ENCODE measurements at places on chromosomes 6 and 20.

GRCh38 chr6:108916026-108916686 lies 67.9 kb downstream of the ARMC2 start:
- no peak for DNase-seq

GRCh38 chr6:71994705-71995271 lies 108.4 kb downstream of the RIMS1 start:
- DNase-seq, result no peak

DNA sequence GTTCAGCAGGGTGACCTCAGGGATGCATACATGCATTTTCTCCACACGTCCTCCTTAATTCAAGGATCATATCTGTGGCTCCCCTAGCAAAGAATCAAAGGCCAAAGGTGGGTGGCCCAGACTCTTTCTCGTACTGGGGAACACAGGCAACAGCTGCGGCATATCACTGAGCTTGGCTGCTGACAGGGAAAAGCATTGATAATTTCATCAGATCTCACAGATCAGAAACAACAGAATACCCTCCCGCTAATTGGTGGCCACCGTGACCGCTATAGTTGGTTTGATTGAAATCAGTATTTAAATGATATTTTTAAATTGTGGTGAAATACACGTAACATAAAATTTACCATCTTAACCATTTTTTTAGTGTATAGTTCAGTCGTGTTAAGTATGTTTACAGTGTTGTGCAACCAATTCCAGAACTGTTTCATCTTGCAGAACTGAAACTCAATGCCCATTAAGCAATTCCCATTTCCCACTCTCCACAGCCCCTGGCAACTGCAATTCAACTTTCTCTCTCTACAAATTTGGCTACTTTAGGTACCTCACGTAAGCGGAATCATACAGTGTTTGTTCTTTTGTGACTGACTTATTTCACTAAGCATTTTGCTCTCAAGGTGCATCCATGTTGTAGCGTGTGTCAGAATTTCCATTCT lies 74.7 kb upstream of the TMEM170B start:
- no peak for DNase-seq

GRCh38 chr6:8579372-8579771 lies 144.0 kb upstream of the SLC35B3 start:
- DNase-seq, result no peak

DNA sequence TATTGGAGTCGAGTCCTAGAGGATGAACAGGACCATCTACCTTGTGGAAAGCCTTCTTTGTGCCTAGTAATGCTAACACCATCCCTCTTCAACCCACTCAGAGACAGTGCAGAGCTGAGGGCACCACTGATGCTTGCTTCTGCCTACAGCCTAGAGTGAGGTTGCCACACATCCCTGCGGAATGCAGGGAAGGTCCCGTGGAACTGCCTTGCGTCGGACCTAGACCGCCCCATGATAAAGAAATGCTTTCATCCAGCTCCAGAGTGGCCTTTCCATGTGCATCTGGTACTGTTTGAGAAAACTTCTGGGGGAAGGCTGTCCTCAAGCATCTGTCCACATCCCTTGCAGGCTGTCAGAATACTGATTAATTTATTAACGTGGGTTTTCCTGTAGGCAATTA lies 168.4 kb downstream of the PHACTR1 start:
- no peak for DNase-seq

GRCh38 chr20:45905505-45906079 lies 6.4 kb downstream of the PLTP start:
- no peak for DNase-seq

GRCh38 chr6:33755070-33755869 lies 8.6 kb upstream of the IP6K3 start:
- no peak for DNase-seq

DNA sequence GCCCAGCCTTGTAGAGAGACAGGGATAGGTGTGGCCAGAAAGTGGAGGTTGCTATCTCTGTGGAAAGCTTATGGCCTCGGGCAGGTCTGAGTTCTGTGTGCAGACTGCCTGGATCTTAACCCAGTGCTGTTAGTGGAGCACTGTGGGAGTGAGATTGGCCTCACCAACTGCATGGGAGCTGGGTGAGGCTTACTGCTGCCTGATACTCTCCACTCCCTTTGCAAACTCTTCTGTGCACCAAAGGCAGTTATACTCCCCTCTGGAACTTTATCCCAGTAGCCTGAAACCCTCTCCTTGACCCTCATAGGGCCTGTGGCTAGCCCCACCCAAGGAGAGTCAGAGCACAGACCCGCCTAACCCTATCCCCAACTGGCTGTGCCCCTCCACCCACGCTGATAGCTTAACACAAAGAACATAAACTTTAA lies 41.4 kb upstream of the PKIB start:
- no peak for DNase-seq

GRCh38 chr6:52303178-52303577 lies 18.6 kb upstream of the MCM3 start:
- no peak for DNase-seq

DNA sequence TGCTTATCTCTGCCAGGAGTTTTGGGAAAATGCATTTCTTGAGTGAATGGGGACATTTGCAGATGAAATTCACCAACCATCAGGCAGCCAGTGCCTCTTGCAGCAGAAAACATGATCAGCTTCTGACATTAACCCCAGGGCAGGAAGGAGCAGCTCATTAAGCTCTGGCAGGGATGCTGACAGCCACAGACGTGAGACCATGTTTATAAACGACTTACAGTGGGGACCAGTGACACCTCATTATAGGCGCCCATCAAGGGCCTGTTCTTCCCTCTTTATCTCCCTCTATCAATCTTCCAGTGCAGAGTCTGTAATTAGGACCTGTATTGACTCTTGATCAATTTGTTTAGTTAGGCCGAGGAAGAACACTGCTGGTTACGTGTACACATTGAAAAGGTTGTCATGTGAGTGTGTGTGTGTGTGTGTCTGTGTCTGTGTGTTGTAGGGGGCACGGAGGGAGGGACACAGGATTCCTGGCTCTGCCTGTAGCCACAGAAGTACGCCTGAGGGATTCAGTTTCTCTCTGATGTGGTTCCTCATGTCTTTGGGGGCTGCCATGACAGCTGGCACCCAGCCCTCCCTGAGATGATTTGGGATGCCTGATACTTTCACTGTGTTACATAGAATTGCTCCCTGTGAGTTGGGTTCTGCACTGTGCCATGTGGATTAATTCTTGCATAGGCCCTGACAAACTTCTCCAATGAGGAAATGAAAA lies 428.4 kb upstream of the CHD6 start:
- DNase-seq, result no peak

GRCh38 chr6:161091972-161092701 lies 100.6 kb downstream of the MAP3K4 start:
- DNase-seq, result no peak

- no peak for DNase-seq
Measured at GRCh38 chr6:28125401-28125800, 992 bp downstream of the ZSCAN16 start.

DNA sequence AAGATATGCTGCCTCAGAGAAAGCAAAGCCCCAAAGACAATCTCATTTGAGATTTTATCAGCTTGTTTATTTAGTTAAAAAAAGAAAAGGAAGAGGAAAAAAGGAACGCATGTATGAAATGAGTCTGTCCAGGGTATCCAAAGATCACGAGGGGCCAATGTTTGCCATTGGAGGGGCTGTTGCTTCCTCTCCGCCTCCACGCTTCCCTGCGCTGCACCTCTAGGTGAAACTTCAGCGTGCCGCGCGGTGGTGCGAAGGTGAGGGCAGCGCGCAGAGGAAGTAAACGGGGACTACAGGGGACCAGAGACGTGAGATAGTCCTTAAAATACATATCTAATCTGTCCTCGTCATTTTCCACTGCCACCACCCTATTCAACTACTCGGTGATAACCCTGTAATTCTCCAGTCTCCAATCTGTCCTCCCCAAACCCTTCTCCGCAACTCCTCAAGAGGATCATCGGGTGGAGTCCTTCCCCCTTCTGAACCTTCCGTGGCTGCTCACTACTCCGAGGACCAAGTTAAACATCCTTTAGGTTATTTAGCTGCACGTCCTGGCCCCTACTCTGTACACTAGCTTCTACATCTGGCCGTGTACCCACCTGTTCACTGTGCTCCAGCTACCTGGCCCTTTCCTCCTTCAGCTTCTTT lies 1.1 kb upstream of the DCBLD1 start:
- no peak for DNase-seq

- no peak for DNase-seq
Measured at GRCh38 chr6:37261198-37261597, 3.3 kb upstream of the TMEM217 start.

Measured in AML-193 (cell line).